ENCODE measurements at places on chromosomes 13 and 19.

- DNase-seq, result peak; percentile 26
Measured at GRCh38 chr13:57630661-57631595, 616 bp upstream of the PCDH17 start.

- DNase-seq, result no peak
Measured at GRCh38 chr19:16141043-16141442, 2.4 kb upstream of the HSH2D start.

DNA sequence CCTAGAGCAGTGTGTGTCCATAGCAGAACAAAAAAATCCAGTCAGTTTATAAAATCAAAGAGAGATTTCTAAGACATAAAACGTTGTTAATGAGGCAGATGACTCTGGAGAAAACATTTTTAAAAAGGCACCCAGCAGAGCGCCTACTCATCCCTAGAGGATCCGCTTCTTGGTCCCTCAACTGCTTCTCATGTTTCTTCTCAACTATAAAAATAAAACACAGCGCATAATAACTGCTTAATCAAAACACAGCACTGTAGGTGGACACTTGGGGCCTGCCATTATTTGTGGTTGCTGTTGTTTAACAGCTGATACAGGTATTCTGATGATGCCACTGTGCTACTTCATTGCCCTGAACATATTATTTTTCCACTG, 347.9 kb downstream of the FGF9 start:
- no peak for DNase-seq

GRCh38 chr13:40191186-40191980, 475.1 kb downstream of the FOXO1 start:
- DNase-seq, result peak; percentile 52

GRCh38 chr19:1622007-1622406, 16.7 kb upstream of the UQCR11 start:
- no peak for DNase-seq

DNA sequence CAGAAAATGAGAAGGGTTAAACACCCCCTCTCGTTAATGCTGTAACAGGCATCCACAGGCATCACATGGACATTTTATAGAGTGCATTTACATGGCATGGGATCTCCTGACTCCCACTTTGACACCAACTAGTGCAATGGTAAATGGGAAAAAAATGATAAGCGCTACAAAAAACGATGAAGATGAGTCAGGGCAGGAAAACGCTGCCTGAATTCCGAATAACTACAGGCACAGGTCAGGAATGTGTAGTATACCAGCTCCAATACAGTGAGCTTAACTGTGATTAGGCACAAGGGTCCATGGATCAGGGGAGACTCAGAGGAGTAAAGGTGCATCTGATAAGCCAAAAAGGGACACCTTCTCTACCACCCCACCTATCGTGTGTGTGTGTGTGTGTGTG, 223.6 kb downstream of the FOXO1 start:
- DNase-seq, result no peak

- DNase-seq, result no peak
Measured at GRCh38 chr13:70893832-70894231, 785.6 kb upstream of the KLHL1 start.

DNA sequence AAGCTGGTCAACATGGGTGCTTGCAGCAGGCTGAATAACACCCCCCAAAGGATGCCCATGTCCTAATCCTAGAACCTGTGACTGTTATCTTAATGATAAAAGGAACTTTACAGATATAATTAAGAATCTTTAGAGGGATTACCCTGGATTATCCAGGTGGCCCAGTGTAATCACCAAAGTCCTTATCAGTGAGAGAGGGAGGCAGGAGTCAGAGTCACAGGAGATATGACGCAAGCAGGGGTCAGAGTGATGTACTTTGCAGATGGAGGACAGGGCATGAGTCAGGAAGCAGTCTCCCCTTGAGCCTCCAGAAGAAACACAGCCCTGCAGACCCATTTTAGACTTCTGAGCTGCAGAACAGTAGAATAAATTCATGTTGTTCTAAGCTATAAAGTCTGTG, 9.8 kb downstream of the ZNF606 start:
- DNase-seq, result no peak

DNA sequence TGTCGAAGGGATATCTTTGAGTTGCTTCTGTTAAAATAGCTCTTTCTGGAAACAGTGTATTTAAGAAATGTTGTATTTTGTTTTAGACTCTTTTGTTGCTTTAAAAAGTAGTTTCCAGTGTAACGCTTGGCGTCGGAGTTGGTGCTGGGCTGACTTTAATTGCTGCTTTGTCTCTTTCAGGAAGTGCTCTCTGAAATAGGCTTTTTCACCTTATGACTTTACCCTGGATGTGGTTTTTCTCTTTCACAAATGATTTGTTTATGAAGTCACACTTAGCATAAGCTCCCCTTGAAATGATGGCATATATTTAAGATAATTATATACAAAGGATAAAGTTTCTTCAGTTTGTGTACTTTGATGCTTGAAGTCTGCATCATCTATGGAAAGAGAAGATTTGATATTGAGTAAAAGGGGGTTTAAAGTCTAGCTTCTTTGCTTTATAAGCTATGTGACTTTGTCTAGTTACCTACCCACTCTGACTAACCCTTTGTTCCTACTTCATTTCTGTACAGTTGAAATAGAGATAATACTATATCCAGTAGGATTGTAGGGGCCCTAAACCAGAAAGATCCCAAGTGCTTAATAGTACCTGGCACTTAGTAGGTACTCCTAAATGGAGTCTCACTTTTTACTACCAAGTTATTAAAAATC, at the start of gene GPR18:
Gene GPR18, minus strand, starts transcription at position 170 of the 651 bp plus-strand sequence. CDS start 2,507 bp downstream, outside the sequence.
- no peak for DNase-seq

GRCh38 chr13:20193907-20194631, 1.3 kb upstream of the GJB2 start:
- no peak for DNase-seq

DNA sequence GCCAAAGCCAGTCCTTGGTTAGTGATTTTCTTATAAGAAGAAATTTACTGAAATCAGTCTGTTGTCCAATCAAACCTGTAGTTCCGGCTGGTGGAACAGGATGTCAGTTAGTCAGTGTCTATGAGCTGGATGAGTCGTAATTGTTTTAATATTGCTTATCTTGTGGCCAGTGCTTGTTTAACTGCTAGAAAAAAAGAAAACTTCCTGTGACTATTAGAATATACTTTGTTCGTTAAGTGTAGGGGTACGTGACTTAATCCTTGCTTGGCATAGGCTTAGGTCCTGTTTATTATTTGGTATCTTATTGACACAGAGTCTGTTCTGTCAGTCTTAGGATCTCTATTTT, 1484.8 kb upstream of the MIR17HG start:
- no peak for DNase-seq

- DNase-seq, result no peak
Measured at GRCh38 chr13:113996081-113996911, 22.4 kb upstream of the C13orf46 start.

DNA sequence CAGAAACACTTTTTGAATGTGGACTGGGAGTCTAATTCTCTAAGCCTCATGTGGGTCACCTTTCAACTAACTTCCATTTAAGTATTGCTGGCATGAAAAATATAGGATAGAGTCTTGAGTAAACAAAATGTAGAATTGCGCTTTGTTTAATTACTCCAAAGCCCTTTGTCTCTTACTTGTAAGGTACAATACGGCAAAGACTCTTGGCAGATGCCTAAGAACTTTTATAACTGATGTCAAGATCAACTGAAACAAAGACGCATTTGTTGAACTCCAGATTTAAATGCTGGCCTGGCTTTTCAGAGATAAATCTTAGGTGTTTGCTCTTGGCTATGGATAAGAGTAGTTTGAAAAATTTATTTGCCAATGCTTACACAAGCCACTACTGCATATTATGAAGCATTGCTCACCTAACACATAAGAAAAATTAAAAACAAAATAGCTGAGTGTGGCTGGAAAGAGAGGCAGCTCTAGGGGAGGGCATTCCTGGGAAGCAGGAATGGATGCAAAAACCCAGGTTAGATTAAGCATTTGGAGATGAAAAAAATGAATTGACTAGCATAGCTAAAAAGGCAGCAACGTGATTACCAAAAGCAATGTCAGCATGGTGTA, 107.3 kb upstream of the STARD13 start:
- DNase-seq, result no peak

GRCh38 chr13:25281193-25281934, 5.9 kb downstream of the MTMR6 start:
- DNase-seq, result no peak

DNA sequence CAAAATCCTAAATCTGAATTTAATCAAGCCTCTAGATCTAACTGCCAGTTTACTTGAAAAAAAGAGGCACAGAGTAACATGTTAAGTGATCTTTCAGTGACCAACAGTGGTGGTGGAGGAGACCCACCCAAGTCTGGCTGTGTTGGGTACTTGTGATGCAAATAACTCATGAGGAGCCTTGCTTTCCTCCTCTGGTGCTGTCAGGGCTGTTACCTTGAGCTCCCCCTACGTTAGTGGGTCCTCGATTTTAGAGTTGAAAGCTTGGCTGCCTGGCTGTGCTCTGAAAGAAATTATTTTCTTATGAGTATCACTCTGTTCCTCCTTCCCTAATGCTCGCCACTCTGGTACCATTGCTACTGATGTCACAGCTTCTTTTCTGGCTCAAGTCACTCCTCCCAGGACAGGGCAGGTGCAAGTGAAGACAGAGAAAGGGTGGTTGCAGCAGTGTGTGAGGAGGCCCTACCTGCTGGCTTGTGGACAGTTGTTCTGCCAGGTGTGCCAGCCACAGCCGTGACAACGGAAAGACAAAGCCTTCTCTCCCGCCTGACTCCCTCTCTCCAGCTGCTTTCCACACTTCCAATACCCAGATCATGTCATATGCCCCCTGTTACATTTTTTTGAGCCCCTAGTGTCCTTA, 6.5 kb upstream of the SUPT20H start:
- no peak for DNase-seq

- DNase-seq, result no peak
Measured at GRCh38 chr13:40776681-40777165, 5.7 kb upstream of the MRPS31 start.

- no peak for DNase-seq
Measured at GRCh38 chr13:99522298-99522697, 21.0 kb downstream of the TM9SF2 start.

DNA sequence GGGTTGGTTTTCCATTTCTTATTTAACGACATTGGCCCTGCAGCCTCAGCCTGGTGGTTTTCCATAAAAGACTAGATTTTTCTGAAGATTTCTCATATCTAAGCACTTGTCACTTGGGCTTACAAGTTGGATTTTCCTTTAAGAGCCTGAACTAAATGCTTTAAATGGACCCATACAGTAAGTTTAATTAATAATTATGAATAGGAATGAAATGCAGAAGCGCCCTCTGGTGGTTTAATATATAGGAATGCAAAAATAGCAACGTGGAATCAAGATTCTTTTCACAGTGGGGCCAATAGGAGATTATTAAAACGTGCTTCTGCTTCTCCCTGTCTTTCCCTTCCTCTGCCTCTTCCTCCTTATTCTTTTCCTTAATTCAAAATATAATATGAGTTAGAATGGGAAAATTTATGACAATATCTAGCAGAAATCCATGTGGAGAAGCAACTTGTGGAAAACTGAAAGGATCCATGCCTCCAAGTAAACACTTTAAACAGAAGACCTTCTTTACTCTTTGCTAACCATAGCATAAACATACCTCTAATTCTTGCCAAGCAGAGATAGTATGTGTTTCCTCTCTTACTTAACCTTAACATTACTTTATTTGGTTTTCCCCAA, 324.0 kb downstream of the GPC5 start:
- DNase-seq, result no peak

DNA sequence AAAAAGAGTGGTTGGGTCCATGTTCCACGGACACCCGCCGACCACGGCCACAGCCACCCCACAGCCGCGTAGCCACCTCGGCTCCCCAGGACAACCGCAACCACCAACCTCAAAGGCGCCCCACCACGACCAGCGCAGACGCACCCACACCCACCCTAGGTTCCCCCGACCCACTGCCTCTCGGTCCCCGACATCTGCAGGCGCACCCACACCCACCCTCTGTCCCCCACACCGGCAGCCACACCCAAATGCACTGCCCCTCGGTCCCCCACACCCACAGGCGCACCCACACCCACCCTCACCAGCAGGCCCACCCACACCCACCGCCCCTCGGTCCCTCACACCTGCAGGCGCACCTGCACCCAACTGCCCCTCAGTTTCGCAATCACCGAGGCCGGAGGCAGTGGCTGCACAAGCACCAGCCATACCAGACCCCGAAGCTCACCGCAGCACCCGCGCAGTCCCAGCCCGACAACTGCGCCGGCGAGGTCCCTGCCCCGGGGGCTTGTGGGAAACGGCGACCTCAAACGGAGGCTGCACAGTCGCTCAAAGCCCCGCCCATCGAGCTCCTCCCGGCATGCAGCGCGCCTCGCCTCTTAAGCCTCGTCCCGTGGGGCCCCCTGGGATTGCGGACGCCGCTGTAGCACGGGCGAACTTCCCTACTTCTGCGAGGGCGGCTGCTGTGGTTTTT, 18.3 kb downstream of the ZNF77 start:
- no peak for DNase-seq

GRCh38 chr19:798415-799075, 1.3 kb downstream of the PTBP1 start:
- DNase-seq, result no peak

GRCh38 chr13:40933508-40934204, 85.5 kb downstream of the ELF1 start:
- no peak for DNase-seq

DNA sequence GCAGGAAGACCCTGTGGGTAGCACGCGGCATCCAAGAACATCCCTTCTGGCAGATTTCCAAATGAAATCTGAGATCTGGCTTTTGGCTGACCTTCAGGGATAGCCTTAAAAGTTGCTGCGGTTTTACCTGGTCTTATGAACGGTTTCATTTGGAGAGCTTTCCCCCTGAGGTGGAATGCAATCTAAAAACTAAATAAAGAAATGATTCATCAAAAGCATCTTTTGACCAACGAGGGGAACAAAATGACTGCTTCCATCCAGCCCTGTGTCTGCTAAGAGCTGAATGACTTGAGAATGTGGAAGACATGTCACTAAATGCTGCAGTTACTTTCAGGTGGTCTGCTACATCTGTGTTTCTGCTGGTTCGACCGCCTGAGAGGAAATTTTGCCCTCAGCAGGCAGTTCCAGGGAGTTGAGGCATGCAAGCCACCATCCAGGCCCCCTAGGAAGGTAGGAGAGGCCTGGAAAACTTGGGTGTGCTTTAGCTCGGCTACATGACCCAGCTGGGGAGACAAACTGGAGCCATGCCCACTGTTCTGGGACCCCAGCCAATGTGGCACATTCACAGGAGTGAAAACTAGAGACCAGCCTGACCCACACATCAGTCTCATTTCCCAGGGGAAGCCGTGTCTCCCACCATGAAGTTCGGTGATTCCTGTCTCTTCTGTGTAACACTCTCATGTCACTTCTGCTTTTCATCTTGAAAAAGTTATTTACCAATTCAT, 175.1 kb upstream of the KL start:
- no peak for DNase-seq

DNA sequence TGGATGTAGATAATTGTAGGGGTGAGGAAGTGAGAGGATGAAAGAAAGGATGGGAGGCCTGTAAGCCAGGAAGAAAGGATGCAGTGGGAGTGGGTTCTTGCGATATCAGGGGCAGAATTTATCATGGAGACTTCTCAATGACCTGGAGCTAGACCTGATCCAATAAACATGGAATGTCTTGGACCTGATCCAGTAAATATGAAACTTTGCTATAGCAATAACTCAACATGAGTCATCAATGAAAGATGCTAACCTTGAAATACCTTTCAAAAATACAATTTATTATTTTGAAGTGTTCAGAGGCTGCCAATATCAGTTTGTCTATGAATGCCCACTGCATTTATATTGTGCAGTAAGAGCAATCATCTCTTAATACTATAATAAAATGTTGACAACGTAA, 279.5 kb downstream of the POU4F1 start:
- no peak for DNase-seq

GRCh38 chr13:90352763-90353162, 994.7 kb upstream of the MIR17HG start:
- no peak for DNase-seq
